ENCODE measurements at places on chromosomes 3 and 15.

GRCh38 chr3:177611752-177612334 is 414.6 kb upstream of the TBL1XR1 start:
- no peak for DNase-seq

- no peak for DNase-seq
Measured at GRCh38 chr15:59862191-59863155, 141.6 kb upstream of the FOXB1 start.

DNA sequence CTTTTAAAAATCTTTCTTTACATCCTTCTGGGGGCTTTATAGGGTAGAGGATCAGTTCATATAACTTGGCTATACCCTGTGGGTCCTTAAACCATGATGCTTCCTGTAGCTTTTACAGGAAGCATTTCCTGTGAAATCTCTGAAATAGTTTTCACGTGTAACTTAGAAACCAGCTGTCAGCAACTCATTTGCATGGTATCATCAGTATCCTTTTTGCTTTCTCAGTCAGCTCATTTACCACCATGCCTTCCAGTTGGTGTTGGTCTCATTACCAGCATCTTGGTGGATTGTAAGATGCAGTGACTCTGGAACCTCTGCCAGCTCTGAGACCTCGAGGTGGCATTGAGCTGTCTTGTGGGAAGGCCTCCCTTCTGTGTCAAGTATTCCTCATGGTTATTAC is 96.7 kb upstream of the MYZAP start:
- DNase-seq: no peak

DNA sequence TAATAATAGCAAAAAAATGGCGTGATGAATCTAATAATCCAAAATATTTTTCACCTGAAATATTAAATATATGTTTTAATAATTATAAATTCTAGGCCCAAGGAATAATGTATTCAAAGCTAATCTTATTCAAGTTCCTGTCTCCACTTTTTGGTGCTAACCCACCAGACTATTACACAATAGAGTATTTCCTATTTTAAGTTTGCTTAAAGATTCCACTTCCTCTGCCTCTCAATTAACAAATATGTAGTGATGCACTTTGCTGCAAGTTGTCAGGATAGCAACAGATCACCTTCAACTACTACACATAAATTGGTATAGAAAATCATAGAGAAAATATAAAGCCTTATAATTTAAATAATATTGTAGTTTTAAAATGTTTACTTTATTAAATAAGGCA is 467.5 kb downstream of the C3orf38 start:
- DNase-seq: no peak

DNA sequence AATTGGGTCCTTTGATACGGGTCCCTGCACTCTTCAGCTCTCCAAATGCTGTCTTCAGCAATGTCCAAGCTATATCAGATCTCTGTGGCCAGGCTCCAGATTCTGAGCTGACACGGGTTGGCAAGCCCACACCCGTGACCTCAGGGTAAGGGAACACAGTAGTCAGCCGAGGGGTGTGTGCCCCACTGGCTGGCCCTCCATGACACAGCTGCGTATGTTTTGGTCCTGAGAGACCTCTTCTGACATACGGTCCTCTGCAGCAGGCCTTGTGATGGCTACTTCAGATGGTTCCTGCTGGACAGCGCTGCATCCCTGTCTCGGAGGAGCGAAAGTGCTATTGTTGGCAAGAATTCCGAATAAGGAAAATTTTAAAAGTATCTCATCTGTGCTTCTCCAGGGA is 85.2 kb upstream of the ADAMTS17 start:
- DNase-seq: no peak

DNA sequence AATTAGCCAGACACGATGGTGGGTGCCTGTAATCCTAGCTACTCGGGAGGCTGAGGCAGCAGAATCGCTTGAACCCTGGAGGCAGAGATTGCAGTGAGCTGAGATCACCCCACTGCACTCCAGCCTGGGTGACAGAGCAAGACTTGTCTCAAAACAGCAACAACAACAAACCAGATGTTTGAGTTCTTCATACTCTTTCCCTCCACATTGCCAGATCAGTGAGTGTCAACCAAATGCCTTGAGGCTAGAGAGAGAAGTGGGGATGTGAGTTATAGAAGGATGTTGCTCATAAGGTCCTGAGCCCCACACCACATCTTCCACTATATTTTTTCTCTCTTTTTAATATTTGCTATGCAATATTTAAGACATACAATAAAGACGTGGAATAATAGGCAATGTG is 19.8 kb downstream of the MAPKBP1 start:
- no peak for DNase-seq

DNA sequence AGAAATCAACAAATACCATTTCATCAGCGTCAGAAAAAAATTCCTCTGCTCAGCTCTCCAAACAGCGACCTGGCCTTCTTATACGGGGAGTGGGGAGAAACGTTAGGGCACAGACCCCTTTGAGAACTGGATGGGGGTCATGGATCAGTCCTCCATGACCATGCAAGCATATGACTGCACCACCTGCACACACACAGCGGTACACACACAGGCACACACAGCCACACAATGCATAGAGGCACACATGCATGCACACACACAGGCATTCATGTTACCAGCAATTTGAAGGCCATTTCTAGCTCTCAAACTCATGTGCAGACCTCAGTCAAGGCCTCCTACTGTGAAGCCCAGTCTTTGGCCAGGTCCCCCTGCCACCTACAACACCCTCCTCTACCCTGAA is 50.2 kb downstream of the SLC41A3 start:
- no peak for DNase-seq

- DNase-seq: no peak
Measured at GRCh38 chr15:40232625-40233070, 6.2 kb upstream of the PAK6 start.

- DNase-seq: no peak
Measured at GRCh38 chr15:75325922-75326321, 9.9 kb upstream of the COMMD4 start.

DNA sequence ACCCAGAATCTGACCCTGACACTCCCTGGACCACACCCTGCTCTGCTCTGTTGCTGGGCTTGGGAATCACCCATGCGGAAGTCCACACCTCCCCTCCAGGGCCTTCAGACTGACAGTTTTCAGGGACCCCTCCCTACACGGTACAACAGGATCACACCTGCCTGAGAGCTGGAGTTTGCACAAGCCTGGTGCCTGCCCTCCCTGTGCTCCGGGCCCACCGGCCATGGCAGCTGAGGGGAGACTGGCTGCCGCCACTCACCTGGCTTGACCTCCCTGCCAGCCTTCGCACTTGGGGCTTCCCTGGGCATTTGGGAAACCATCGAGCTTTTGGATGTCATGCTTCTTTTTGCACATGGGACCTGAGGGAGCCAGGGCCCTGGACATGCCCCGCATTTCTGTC is 95.9 kb upstream of the ANKRD34C start:
- no peak for DNase-seq

DNA sequence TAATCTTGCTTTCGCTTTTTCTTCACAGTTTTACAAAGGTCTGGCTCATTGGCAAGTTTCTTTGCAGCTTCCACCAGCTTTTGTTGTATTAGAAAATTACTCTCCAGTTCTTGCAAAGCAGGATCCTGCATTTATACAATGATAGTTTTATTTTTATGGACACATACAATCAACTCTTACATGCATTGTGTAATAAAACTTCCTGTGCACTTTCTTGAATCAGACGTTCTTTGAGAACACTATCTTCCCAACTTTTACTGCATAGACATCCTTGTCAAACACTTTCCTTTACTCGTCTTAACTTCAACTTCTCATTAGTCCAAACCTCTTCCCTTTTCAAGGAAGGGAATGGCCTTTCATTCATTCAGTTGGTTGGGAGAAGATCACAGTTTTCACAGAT is 71.4 kb upstream of the LMOD3 start:
- no peak for DNase-seq

GRCh38 chr3:115281697-115282675 is 134.9 kb upstream of the ZBTB20 start:
- DNase-seq: no peak

- no peak for DNase-seq
Measured at GRCh38 chr3:112448939-112449338, 50.3 kb downstream of the BTLA start.

GRCh38 chr15:68518785-68519430 is 59.9 kb upstream of the CORO2B start:
- no peak for DNase-seq

- DNase-seq: no peak
Measured at GRCh38 chr3:126102530-126102951, 18.6 kb upstream of the SLC41A3 start.

GRCh38 chr3:77718311-77718710 is 678.4 kb downstream of the ROBO2 start:
- no peak for DNase-seq

DNA sequence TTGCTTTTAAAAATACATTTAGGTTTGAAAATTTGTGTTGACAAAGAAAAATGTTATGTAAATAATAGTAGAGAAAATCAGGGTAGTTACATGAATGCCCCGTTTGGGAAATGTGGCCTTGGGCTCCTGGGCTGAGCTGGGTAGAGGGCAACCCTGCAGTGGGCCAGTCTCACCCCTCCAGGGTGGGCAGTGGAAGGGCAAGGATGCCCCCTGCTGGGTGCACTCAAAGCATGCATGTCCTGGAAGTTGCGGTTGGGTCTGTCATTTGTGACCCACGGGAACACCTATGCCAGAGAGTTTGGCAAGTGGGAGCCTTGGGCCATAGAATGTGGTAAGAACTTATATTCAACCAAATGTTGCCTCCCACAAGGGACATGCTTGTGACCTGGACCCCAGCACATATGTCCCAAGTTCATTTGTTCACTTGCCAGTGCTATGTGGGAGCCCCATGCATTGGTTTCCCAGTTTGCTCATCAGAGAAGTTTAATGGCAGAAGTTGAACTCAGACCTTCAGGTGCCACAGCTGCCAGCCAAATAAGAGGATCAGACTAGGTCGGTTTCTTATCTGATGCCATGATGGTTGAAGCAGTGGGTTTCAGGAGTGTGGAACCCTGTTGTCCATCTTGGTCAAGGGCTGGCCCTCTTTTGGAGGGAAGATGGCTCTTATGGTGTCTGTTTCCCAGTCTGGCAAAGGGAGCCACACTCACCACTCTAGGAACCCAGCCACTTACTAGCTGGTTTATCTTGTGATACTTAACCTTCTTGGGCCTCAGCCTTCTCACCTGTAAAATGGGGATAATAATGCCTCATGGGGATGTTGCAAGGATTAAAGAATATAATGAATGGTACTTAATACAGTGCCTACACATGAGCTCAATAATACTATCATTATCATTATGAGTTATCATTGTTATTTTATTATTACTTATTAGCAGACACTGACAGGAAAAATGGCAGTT is 2.5 kb upstream of the PLCB2 start:
- peak; percentile 45 for DNase-seq

DNA sequence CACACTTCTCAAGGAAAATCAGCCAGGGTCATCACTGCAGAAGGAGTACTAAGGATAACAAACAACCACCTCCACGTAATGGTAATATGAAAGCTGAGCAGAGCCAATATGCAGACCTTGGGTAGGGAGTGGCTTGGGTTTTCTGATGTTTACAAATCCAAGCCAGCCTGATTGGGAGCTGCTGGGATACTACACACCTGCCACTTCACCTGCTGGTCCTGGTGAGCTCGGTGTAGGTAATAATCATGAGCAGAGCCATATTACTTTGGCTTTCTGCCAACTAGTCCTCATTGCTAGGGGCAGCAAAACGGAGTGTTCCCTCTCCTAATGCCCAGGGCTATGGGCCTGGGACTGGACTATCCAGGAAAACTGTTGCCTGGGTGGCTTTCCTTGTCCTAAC is 433.5 kb upstream of the PPP2R3A start:
- DNase-seq: no peak

DNA sequence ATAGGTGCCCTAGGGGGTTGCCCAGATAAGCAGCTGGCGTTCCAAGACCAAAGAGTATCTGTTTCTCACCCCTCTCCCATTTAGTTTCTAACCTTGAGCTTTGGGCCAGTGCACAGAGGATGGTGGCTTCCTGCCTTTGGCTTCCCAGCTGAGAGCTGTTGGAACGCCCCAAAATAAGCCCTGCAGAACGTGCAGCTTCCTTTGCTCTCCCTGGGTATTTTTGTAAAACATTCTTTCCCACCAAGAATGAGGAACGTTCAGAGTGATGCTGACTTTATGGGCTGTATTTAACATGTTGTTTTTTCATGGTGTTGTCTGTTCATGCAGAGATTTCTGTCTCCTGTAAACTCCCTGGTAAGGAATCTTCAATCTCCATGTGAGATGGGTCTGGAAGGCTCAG is 63.8 kb downstream of the LPP start:
- DNase-seq: no peak

DNA sequence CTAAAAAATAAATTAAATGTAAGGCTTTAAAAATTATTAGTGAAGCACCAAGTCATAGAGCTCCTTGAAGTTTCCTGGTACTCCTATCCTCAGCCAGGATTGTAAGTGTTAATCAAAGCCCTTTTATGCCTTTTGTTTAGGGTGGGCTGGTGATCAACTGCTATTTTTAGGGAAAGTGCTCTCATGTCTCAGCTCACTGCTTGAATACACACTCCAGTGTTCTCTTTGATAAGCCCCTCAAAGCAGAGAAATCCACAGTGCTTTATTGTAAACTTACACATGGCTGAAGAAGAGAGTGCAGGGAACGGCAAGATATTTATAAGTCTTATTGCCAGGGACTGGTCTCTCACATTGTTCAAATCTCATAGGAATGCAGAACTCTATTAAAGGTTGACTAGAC is 156.4 kb upstream of the AZI2 start:
- DNase-seq: no peak

GRCh38 chr3:164465172-164465571 is 613.1 kb downstream of the SI start:
- DNase-seq: no peak

GRCh38 chr15:87661454-87662355 is 594.8 kb downstream of the NTRK3 start:
- no peak for DNase-seq
